Stimulated activated effector memory CD8-positive, alpha-beta T cell treated with anti-CD3 and anti-CD28 coated beads, Interleukin-12 subunit alpha, Interleukin-12 subunit beta, amount 100 ng/mL, for 72 hours (primary cell): ENCODE measurements at places on chromosomes 3 and 15.

DNA sequence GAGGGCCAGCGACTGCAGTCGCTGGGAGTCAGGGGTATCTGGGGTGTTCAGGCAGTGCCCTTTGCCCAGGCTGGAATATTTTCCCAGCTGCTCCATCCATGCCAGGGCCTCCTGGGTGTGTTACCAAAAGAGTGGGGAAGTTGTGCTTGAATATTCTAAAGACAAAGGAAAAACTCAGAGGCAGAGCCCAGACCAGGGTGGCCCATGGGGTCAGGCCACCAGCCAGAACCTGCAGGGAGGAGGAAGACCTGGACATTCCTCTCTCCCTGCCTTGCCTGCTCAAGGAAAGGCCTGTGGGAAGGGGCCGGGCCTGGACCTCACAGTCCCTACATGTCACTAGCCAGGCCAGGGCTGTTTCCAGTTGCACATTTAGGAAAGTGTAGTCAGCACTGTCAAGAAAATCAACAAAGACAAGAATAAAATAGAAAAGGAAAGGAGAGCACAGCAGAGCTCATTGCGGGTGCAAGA is 16.0 kb upstream of the KLF15 start:
- no peak for DNase-seq

DNA sequence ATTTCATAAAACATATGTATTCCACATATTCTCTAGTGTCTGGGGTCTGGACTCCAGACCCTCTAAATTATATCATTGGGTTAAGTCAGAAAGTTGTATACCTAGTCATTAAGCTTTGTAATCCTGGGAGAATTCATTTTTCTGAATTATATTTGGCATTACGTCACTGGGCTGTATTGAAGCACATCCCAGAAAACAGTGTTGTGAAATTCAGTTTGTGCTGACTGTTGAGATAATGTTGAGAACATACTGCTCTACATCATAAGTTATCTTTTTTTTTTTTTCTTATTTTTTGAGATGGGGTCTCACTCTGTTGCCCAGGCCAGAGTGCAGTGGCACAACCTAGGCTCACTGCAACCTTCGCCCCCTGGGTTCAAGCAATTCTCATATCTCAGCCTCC is 153.1 kb upstream of the STT3B start:
- DNase-seq = no peak

DNA sequence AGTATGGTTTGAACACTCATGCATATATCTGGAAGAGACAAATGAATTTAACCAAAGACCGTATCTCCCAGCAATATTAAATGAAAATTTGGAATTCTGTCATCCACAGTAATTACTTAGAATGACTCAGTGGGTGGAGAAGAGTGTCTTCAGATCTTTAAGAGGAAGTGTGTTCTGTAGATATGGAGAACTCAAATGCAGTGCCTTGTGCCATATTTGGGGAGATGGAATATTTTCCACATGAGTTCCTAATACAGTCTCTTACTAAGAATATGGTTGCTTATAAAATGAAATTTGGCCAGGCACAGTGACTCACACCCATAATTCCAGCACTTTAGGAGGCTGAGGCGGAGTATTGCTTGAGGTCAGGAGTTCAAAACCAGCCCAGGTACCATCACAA is 40.5 kb downstream of the ANO10 start:
- no peak for DNase-seq

- no peak for DNase-seq
These were observed 995.3 kb downstream of the OTOL1 start for GRCh38 chr3:162491952-162492351.

GRCh38 chr3:162517110-162517509 is 1020.5 kb downstream of the OTOL1 start:
- DNase-seq = no peak

- no peak for DNase-seq
These were observed 23.4 kb downstream of the SNAPC5 start for GRCh38 chr15:66474135-66474534.

DNA sequence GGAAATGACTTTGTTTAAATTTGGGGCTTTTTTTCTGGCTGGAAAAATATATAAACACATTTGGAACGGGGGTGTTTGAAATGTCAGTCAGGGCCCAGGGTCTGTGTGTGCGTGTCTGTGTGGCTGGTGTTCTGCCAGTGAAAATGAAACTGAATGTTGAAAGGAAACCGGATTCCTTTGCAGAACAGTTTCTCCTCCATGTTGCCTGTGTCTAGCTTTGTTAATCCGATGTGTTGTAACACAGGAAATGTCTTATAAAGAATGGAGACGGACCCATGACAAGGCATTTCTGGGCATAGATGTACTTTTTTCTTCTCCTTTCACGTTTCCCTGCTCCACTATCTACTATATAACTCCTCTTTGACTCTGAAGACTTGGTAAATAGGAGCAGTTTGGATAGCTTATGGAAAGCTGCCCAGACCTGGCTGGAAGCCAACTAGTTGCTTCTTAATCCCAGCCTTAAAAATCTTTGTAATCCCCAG is 2.8 kb downstream of the SQOR start:
- peak; percentile 27 for DNase-seq

- DNase-seq = no peak
These were observed 473.6 kb downstream of the ROBO2 start for GRCh38 chr3:77513542-77513941.

GRCh38 chr3:98709441-98709840 is 53.7 kb upstream of the ST3GAL6 start:
- DNase-seq = no peak

- DNase-seq = no peak
These were observed 288.7 kb downstream of the NR2F2 start for GRCh38 chr15:96619174-96619573.

DNA sequence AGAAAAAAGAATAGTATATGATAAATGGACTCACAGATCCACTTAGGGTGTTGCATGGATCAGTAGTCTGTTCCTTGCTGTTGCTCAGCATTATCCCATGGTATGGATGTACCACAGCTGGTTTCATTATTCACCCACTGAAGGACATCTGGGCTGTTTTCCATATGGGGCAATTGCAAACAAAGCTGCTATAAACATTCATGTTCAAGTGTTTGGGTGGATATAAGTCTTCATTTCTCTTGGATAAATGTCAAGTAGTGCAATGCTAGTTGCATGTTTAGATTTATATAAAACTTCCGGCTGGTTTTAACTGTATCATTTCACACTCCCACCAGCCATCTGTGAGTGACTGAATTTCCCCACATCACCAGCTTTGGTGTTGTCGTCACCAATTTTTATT is 137.7 kb downstream of the ASB7 start:
- DNase-seq = no peak

DNA sequence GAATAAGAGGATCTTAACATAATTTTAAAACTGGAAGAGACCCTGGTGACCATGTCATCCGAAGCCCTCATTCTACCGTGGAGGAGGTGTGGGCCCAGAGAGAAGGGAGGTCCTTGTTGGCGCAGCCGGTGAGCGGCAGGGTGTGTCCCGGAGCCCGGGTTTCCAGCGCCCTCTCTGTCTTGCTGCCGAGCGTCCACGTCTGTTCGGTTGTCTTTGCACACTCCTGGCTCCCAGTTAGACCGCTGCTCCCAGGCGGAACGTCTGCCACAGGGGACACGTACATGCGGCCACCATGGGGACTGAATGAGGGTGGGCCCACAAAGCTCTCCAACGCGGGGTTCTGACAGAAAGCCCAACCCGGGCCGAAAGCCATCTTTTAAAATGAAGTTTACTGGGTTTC is 6.6 kb upstream of the MUC4 start:
- no peak for DNase-seq
